ENCODE measurements at places on chromosomes 12 and 14.

DNA sequence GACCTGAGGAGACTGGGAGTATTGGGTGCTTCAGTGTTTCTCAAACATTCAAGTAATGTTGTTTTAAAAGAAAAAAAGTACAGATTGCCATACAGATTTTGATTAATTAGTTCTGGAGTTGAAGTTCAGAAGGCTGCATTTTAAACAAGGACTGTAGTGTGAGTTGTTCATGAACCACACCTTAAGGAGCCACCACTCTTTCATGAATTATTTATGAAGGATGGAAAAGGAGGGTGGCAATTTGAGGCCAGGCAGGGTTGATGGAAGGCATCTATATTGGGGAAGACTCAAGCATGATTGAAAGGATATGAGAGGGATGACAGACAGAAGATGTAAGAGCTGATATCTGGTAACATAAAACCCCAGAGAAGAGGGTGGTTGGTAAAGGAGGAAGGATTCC is 146.6 kb upstream of the CAND1 start:
- no peak for DNase-seq

GRCh38 chr12:27828196-27828595 is 48.2 kb upstream of the MANSC4 start:
- peak; percentile 18 for DNase-seq

- DNase-seq = peak; percentile 76
Measured at GRCh38 chr12:89960011-89960507, 251.4 kb upstream of the ATP2B1 start.

DNA sequence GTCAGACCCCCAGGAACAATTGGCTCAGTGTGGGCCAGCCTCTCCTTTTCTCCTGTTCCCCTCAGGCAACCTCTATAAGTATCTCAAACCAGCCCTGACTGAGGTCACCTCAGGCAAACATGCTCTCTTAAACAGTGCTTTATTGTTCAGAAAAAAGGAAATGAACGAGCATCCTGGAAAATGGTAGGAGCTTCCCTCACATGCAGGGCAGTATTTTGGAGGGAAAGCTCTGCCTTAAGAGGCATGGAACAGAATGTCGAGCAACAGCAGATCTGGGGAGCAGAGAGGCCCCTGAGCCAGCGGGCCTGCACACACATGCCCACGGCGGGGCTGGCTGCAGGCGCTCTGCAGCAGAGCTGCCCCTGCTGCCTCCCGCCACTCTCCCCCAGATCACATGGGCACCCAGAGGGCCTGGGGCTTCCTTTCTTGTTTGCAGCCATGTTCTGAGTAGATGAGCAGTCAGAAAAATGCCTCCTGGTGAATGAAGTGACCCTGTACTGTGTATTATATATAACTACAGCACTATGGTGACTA is 42.0 kb downstream of the MOK start:
- peak; percentile 25 for DNase-seq

GRCh38 chr12:6607751-6608591 is 792 bp upstream of the CHD4 start:
- peak; percentile 71 for DNase-seq

DNA sequence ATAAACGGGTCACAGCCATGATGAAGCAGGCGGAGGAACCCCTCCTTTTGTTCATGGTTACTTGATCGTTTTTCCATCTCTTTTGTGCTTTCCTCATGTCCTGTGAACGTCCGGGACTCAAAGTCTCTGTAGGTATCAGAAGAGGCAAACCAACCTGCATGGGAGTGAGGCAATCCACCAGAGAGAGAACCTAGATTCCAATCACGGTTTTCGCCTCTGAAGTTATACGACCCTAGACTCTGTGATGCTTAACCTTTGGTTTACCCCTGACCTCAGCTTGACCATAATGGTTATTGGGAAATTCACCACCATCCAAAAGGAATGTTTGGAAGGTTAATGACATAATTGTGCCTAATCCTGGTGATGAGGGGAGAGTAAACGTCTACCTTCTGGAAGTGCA is 186.8 kb upstream of the PRICKLE1 start:
- DNase-seq = no peak

DNA sequence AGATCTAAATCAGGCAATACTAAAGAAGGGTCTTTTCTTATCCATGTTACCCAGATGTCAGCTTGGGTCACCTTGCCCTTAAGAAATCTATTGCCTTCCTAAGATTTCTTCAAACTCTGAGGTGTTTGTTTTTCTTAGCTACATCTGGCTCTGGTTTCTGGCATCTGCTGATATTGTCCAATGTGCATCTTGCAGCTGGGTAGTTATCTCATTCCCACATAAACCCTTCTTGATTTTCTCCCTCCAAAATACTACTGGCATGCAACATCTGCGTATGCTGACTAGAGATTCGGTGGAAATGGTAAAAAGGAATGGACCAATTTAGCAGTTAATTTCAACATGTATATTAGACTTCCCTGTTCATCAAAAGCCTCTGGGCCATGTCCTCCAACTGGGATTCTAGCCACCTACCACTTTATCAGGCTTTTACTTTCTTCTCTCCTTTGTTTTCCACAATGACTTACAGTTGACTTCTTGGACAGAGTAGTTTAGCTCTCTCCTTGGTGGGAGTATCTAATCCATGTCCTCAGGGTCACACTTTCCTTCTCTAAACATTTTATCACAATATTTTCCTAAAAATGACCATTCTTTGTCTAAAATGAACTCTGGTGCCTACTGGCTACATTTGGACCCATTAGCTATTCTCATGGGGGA is 324.8 kb upstream of the FAR2 start:
- no peak for DNase-seq

GRCh38 chr12:46790066-46790465 is 35.7 kb downstream of the SLC38A4 start:
- DNase-seq = no peak

GRCh38 chr14:81710232-81710845 is 176.7 kb upstream of the SEL1L start:
- peak; percentile 21 for DNase-seq

GRCh38 chr12:122026706-122027333 is 5.1 kb downstream of the BCL7A start:
- no peak for DNase-seq

DNA sequence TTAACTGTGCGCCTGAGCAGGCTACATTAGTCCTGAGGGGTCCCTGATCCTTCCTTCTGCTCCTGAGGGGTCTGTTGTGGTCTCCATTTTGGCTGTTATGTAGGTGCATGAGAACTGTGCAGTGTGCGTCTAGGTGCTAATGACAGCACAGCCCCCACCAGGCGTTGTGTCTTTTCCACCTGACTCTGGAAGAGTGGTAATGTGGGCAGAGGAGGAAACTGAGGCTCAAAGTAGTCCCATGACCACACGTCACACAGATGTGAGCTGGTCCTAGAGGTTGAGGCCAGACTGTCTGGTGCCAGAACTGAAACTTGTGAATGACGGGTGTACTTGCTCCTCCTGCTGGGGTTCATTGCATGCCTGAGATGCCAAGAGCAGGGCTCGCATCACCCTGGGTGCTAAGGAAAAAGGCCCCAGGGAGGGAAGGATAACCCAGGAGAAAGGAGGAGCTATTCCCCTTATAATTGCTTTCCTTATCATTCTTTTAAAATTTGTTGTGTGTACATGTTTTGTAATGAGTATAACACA is 111.8 kb downstream of the SLC25A47 start:
- DNase-seq = no peak

DNA sequence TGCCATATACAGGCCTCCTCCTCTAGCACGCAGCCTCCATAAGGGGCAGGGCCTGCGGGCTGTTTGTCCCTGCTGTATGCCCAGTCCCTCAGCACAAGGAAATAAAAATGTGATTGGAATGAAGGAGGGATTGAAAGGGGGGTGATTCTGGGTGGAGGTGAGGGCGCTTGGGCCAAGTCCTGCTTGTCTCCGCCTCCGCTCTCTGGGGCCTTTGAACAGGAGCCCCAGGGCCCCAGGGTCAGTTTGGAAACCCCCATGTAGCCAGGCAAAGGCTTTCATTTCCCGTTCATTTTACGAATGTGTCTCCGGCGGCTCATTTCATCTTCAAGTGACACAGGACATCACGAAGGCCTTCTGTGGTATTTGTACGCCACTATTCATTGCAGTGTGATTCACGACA is 4.5 kb upstream of the CACNA2D4 start:
- DNase-seq = no peak

- peak; percentile 68 for DNase-seq
Measured at GRCh38 chr12:102474438-102475064, 5.8 kb downstream of the IGF1 start.

DNA sequence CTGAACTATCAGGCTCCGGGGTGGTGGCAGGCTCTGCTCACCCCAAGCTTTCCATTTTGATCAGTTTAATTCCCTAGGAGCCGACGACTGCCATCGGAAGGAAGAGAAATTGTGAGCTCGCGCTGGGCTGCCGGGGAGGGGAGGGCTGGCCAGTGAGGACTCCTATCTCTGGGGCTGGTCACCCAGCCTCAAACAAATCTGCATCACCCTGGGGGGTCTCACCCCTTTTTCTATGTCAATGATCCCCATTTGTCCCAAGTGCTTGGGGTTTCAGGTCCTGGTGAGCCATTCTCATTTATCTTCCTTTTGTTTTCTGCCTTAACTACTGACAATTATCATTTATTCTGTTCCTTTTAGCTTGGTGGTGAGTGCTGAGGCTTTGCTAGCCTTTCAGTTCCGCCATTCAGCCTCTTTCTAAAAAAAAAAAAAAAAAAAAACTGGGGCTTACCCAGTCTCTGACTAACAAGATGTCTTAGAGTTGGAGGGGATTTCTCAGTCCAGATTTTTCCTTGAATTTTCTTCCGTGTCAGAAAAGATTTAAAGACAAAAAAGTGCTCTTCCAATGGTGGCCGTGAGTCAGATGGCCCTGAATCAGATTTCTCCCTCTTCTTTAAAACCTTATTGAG is 22.8 kb upstream of the USP44 start:
- DNase-seq = no peak

- DNase-seq = no peak
Measured at GRCh38 chr12:94587266-94588241, 62.8 kb downstream of the TMCC3 start.

- DNase-seq = no peak
Measured at GRCh38 chr14:55968741-55969140, 149.5 kb upstream of the PELI2 start.

- DNase-seq = no peak
Measured at GRCh38 chr12:131944601-131945251, 5.0 kb upstream of the EP400 start.

- DNase-seq = no peak
Measured at GRCh38 chr12:3752096-3752709, 706 bp downstream of the CRACR2A start.

DNA sequence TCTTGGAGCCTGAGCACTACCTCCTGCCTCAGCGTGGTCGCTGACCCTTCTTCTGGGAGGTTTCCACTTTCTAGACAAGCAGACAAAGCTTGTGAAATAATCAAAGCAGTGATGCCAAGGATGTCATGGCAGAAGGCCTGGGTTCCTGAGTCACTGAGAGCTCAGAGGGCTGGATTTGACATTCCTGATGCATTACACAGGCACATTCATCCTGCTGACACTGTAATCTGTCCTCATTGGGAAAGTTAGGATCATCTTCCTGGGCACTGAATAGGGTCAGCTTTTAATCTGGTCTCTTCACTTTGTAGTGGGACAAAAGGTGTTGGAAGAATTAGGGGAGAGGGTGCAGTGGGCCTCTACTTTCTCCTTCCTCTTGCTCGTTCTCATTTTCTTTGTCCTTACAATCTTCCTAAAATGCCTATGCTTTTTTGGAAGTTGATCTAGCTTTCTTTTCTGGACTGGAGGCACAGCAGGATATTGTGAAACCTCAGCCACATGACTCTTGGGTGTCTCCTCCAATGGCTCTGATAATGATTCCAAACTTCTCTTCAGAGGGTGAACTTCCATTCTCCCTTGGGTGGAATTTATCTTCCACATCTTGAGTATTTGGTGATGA is 29.6 kb downstream of the EEA1 start:
- DNase-seq = peak; percentile 98

DNA sequence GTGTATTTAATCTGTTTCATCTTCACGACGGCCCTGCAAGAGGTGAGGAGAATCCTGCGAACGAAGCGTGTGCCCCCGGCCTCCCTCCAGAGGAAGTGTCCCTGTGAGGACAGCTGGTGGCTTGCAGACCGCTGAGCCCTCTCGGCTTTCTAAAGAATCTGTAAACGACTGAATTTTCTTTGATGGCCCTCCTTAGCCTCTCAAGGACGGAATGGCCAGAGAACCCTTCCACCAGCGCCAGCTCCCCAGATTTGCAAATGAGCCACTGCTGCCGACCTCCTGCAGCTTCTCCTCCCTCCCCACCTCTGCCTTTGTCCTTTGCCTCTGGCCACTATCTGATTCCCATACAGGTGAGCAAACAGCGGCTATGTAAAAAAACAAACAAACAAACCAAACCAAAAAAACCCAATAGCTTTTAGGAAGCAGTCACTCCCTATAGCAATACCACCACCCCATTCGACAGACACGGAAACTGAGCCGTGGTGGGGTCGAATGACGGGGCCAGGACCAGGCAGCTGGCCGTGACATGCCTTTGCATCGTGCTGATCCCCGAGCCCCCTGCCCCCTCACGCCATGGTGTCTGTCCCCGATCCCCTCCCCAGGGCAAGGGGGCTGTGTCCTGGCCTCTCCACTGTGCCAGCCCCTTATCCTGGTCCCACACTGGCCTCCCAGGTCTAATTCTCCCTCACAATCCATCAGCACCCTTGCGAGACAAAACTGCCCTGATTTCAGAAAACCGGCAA is 23.6 kb downstream of the RFLNA start:
- DNase-seq = no peak

GRCh38 chr12:389142-390096 is at the start of gene KDM5A:
Gene KDM5A, minus strand, starts transcription at chr12:389320. Its CDS starts 229 bp downstream, at chr12:389091.
- peak; percentile 76 for DNase-seq

GRCh38 chr12:59636945-59637691 is 41.3 kb downstream of the SLC16A7 start:
- DNase-seq = no peak

DNA sequence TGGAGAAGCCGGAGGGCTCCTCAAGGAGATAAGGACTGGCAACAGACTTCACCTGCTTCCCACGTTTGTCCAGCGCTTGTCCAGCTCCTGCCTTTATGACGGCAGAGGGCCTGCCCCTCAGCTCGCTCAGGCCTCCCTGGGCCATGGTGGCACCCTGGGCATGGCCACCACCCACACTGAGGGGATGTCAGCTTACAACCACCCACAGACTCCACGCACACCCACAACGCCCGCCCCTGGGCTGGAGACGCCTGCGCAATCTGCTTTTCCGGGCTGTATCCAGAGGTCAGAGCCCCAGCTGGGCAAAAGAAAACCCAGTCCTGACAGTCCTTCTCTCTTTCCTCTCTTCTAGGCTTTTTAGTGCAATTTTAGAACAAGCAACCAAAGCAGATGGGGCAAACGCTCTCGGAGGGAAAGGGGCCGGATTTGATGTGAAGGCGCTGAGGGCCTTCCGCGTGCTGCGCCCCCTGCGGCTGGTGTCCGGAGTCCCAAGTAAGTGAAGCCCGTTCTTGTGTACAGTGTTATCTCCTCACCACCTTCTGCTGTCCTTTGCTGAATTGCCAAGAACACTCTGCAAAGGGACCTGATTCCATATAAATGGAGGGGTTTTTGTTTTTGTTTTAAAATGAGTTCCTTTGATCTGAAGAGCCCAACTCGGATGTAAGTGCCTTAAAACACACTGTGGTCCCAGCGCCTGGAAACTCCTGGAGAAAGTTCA is 337.4 kb upstream of the FKBP4 start:
- no peak for DNase-seq

GRCh38 chr12:4046495-4046840 is 173.3 kb upstream of the PARP11 start:
- no peak for DNase-seq

All from A172 (cell line).